ENCODE measurements at places on chromosomes 3 and 15.
A peak's percentile ranks its signal among the peaks of the same experiment; 100 is the strongest.

GRCh38 chr3:57876632-57877031, 120.5 kb downstream of the SLMAP start:
- no peak for DNase-seq

DNA sequence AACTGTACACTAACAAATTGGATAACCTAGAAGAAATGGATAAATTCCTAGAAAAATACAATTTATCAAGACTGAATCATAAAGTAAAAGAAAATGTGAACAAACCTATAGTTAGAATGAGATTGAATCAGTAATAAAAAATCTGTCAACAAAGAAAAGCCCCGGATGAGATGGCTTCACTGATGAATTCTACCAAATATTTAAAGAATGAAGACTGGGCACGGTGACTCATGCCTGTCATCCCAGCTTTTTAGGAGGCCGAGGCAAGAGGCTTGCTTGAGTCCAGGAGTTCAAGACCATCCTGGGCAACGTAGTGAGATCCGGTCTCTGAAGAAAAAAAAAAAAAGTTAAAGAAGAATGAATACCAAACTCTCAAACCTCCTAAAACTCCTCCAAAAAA, 17.7 kb upstream of the AP4E1 start:
- DNase-seq, result no peak

- no peak for DNase-seq
Observed at GRCh38 chr3:70078778-70079177, 79.2 kb downstream of the SAMMSON start.

GRCh38 chr3:163914567-163914966, 1163.7 kb downstream of the SI start:
- no peak for DNase-seq

GRCh38 chr3:33093847-33094246, 3.1 kb downstream of the GLB1 start:
- no peak for DNase-seq

GRCh38 chr15:69755551-69756310, 303.1 kb downstream of the RPLP1 start:
- peak; percentile 93 for DNase-seq

GRCh38 chr3:119220198-119220597, 20.5 kb downstream of the B4GALT4 start:
- no peak for DNase-seq

DNA sequence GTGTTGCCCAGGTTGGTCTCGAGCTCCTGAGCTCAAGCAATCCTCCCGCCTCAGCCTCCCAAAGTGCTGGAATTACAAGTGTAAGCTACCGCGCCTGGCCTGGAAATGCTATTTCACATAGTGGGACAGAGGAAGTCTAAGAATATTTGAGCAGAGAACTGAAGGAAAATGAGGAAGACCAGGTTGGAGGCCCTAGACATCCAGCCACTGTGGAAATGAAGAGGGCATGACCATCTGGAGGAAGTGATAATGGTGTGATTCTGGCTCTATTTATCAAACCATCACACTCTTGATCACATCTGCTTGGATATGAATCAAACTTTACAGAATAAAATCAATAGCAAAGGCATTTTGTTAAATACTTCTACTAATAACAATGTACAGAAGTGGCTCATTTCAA, 65.9 kb upstream of the ARHGEF3 start:
- no peak for DNase-seq

DNA sequence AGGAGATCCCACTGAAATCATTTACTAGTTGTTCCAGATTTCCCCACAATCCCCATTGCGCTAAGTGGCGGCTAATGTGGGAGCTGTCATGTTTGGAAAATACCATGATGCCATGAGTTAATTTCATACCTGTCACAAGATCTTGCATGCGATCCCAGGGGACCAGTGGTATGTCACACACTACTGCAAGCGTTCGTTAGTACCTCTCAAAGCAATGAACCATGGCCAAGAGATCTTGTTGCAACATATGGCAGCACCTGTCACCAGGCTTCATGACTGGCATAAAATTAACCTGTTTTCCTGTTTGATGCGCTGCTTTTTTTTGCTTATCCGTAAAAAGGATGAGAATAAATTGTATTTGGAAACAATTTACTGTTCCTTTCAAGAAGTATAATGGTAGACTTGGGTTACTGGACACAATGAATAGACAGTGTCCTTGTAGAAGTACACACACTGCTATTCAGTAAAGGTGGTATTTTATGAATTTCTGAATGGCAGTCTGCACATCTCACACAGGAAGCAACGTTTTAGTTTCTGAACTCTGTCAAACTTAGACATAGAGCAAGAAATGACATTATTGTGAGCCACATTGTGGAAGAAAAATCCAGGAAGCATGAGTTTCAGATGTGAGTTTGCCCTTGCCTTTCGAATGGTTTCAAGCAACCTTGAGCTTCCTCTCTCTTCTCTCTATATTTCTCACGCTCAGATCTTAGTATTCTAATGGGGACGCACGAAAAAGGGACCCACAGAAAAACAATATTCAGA, 81.9 kb downstream of the CHL1 start:
- no peak for DNase-seq

DNA sequence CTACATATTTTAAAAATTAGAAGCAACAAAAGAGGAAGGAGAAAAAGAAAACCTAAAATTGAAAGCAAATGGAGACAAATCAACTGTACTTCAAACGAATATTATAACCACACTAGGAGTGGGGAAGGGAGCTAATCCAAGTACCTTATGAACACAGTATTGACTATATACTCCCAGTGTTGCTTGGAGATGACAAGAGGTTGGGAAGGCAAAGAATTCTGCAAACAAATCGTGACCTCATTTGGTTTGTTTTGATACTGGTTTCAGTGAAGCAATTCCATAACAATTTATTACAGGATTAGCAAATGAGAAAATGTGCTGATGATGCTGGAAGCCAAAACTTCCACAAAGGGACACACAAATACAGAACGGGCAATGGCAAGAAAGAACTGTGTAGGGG, 268.1 kb downstream of the ULK4 start:
- no peak for DNase-seq

GRCh38 chr15:72163719-72164118, 33.9 kb downstream of the GRAMD2A start:
- no peak for DNase-seq

- DNase-seq, result no peak
Observed at GRCh38 chr3:14506626-14507304, 33.4 kb downstream of the GRIP2 start.

DNA sequence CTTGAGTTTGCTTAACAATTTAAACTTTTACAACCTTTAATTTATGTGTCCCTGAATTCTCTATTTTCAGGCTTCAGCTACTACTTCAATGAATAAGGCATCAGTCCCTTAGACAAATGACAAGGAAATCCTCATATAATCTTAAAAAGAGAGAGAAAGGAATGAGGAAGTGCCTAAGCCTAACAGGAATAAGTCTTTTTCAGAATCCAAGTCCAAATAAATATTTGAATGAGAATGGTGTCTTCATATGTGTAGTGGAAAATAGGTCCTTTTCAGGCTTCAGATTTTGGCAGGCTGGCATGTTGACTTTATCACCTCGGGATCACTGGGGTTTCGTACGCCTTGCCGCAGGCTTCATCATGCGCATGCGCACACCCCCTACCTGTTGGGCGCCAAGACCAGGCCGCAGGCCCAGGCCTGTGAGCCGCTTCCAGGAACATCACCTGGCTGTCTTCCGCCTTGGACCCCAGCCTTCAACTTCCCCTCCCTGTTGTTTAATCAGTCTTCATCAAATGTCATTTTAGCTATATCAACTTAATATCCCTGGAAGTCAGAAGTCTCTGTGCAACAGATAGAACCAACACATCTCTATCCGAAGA, 334.5 kb downstream of the SOX2 start:
- DNase-seq, result no peak

GRCh38 chr3:141915766-141916165, 39.3 kb downstream of the ATP1B3 start:
- DNase-seq, result no peak

GRCh38 chr3:21729331-21729730, 21.7 kb downstream of the ZNF385D start:
- no peak for DNase-seq

DNA sequence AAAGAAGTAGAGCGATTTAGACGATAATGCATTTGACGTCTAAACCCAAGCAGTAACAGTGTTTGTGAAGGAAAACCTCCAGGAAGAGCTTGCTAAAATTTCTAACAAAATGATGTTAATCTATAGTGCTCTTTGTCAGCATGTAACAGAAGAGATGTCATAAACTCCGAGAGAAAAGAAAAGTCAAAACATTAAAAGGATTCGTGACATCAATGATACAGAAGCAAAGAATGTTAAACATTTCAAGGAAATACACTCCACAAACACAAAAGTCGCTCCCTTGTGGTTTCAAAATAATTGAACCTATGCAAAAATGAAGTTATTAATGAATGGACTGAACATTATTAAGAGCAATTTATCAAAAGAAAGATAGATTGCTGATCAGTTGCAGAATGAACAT, 27.9 kb downstream of the AADAC start:
- no peak for DNase-seq

DNA sequence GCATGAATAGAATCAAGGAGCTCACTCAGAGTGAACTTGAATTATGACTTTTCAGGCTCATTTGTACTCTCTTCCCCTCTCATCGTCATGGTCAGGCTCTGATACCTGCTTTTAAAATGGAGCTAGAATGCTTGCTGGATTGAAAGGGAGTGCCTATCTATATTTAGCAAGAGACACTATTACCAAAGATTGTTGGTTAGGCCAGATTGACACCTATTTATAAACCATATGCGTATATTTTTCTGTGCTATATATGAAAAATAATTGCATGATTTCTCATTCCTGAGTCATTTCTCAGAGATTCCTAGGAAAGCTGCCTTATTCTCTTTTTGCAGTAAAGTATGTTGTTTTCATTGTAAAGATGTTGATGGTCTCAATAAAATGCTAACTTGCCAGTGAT, 9.6 kb downstream of the CCNDBP1 start:
- no peak for DNase-seq

DNA sequence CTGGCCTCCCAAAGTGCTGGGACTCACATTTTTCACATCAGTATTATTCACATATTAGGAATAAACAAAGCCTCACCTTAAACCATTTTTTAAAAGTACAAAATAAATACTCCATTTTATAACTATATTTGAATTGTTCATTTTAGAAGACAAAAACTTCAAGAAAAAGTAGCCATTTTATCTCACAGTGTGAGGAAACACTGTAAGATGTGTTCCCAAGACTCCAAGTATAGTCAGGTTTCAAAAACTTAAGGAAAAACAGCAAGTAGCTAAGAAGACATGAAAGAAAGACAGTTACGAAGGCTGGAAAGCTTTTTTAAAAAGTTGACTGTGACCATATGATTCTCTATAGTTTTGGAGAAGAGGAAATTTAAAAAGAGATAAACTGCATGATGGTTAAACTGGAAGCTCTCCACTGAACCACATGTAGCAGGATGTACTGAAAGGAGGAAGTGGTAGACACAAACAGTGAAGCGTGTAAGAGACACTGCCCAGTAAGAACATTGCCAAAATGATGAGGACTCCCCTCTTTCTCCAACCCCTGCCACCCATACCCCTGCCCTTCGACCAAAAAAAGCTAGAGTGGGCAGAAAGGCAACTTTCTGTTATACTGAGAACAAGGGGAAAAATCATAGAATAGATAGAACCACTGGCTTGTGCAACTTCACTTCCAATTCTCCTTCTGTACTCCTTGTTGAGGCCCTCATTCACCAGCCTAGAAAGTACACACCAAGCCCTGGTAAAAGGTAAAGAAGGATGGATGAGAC, 6.2 kb upstream of the TMF1 start:
- peak; percentile 49 for DNase-seq

- no peak for DNase-seq
Observed at GRCh38 chr3:164208048-164208447, 870.2 kb downstream of the SI start.

- DNase-seq, result no peak
Observed at GRCh38 chr3:155283092-155284056, 10.1 kb downstream of the STRIT1 start.

GRCh38 chr3:77139624-77140023, 99.7 kb downstream of the ROBO2 start:
- DNase-seq, result no peak

All from activated CD8-positive, alpha-beta T cell treated with anti-CD3 and anti-CD28 coated beads, Interleukin-2, amount 10 ng/mL, durations not matched to agents 7 days and 5 days (primary cell).